ENCODE measurements at places on chromosomes 7 and 10.

DNA sequence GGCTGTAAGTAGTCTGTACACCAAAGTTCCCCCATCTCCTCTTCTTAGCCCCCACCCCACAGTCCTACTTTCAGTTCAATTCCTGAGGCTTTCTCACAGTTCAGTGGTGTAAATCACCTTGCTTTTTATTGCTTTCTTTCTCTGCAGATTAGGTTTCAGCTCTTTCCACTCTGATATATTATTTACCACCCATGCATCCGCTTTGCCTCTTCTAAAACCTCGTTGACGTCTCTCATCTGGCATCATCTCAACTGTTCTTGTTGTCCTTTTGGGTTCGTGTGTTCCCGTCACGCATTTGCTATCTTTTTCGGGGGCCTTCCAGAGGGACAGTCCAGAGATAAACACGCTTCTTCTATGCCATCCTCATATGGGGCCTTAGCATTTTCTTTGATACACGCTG, 597.9 kb upstream of the DPP6 start:
- DNase-seq = no peak

GRCh38 chr7:116949941-116950801, 3.1 kb upstream of the ST7 start:
- no peak for DNase-seq

DNA sequence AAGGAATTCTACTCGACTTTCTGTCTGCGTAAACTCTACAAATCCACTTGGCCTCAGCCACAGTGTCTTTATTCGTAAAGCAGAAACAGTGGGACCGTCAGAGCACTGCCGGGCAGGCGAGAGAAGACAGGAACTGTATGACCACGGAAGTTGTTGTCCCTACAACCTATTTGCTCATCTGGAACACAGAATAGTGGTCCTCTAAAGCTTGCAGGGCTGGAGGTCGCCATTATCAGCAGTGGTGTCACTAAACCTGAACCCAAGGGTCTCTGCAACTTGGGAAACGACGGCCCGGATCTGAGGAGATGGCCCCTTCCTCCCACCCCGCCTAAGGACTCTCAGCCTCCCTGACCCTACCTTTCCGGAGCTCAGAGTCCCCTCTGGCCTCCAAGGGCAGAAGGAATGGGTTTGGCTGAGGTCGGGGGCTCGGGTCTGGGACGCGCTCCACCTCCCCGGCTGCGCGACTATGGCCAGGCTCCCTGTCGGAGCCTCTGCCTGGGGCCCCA, 442 bp downstream of the STYXL1 start:
- DNase-seq = peak; percentile 15

- no peak for DNase-seq
Observed at GRCh38 chr7:124457841-124458240, 307.8 kb downstream of the GPR37 start.

DNA sequence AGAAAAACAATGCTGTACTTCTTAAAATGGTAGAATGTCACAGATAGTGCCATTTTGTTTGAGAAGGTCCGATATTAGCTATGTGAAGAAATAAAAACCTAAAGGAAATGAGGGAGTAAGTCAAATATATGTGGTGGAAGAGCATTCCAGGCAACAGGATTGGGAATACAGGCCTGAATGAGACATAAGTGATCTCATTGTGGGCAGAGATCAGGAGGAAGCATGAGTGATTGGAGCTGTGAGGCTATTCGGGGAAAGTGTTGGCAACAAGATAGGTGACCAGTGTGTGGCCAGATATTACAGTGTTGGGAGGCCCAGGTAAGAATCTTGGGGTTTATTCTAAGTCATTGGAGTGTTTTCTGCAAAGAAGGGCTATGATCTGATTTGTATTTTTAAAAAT, 41.3 kb upstream of the AGMO start:
- no peak for DNase-seq

DNA sequence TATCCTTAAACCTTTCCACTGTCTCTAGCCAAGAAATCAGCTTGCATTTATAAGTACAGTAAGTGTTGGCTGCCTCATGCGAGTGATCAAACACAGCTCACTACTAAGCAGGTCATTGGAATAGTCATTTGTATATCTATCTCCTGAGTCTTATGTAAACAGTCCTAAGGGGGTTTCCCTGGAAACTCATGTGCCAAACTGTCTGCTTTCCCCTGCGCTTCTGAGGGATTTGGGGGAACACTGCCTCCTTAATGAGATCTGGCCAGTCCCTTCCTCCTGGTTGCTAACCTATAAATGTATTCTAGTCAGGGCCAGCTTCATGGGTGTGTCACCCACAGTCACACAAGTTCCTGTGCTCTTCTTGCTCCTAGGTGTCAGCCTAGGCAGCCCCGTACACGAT, 133.1 kb downstream of the CD36 start:
- no peak for DNase-seq

DNA sequence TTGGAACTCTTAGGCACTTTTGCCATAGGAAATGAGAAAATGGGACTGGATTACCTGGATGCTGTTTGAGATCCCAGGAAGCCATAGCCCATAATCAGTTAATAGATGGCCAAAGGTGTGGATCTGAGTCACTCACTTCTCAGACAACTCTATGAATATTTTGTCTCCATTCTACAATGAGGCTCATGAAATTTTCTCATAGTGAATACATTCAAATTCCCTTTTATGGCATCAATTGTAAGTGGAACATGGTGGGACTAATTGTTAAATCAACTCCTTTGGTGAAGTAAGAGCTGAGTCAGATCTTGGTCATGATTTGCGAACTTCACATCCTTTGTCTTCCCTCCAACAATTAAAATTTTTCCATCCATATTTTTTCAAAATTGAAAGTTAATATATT, 222.1 kb downstream of the ARL4A start:
- no peak for DNase-seq

DNA sequence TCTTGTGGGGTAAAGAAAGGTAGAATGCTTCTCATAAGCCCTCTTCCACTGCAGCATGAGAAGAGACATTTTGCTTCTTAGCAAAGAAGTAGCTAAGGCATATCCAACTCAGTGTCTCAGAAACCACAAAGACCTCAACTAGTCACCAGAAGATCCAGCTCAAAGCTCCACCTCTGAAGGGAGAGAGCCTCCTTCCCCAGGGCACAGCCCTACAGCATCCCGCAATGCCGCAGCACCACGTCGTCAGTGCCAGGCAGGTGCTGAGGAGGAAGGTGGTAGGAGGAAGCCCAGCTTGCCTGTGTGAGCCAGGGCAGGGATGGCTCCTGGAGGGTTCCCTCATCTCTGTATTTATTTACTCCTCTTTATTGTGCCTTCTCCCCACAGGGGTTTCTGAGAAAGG, 385.6 kb upstream of the NPVF start:
- DNase-seq = no peak

GRCh38 chr10:13092291-13093102, 7.5 kb upstream of the OPTN start:
- no peak for DNase-seq

DNA sequence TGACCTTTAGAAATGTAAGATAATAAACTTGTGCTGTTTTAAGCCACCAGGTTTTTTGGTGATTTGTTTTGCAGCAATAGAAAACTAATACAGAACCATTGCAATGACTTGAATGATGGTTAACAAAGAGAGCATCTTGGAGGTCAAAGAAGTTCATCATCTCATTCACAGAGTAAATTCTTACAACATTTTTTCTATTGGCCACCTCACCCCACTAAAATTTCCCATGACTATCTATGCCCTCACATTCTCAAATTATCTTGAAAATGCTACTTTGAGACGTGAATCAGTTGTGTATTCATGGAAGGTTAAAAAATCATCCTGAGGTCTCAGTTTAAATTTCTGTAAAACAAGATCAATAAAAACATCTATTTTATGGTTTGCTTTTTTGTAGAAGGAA, 754.2 kb downstream of the SORCS1 start:
- no peak for DNase-seq

DNA sequence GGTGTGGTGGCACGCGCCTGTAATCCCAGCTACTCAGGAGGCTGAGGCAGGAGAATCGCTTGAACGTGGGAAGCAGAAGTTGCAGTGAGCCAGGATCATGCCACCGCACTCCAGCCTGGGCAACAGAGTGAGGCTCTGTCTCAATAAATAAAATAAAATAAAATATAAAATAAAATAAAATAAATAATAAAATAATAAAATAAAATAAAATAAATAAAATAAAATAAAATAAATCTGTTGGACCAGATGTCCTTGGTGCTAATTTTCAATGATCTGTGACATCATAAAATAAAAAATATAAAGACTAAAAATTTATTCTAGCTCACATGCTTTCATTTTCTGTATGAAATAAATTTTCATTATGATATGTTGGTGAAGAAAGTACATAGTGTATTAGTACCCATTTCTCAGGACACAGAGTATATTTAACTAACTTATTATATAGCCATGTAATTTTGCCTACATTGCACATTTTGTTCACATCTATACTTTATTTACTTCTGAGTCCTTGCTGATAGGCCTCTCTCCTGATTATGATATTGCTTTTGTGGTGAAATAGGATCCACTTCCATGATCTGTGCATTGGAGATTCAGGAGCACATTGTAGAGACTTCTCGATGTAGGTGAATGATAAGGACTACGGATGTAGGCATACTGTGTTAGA, 17.8 kb upstream of the HERPUD2 start:
- no peak for DNase-seq

DNA sequence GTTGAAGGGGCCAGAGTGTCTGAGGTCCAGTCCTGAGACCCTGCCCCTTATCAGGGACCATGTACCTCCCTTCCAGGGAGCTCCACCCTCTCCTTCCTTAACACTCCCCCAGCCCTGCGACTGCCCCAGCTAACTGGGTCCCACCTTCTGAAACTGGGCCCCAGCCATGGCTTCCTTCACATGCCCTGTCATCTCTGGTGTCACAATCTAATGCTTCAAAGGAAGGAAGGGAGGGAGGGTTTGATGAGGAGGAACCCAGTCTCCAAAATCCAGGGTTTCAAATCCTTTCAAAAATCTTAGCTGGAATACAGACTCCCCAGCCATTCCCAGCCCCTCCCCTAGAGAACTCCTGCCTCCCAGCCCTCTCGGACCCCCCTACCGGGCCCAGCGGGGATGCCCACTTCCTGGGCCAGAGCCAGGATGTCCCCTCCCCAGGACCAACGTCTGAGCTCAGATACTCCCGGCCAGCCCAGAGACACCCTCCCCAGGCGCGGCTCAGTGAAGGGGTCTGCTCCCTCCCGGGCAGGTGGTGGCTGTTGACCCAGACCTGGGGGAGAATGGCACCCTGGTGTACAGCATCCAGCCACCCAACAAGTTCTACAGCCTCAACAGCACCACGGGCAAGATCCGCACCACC, 18.0 kb downstream of the C10orf105 start:
- DNase-seq = no peak

GRCh38 chr7:143884969-143885559, 16.9 kb downstream of the TCAF1 start:
- no peak for DNase-seq

GRCh38 chr7:99422625-99423024, 13.9 kb downstream of the BUD31 start:
- no peak for DNase-seq

DNA sequence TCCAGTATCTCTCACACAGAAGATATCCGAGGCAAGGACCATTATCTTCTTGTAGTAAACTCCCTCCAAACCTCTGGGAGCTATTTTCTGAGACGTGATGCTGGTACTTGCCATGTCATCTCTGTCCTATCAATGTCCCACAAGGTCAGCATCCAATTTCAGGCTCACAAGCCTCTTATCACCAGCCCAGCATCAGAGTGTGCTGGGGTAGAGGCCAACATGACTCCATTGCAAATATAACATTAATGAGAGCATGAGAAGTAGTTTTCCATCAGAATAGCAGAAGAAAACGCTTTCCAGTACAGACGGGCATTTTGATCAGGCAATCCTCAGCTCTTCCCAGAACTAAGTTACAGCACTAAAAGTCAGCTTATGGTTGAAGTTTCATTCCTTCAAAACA, 5.6 kb downstream of the MORN4 start:
- DNase-seq = no peak

All from DND-41 (cell line).